IMR-90 (cell line): ENCODE measurements at places on chromosomes 5 and 9.

GRCh38 chr5:74169701-74170100, 470.8 kb downstream of the ENC1 start:
- DNase-seq, result no peak

GRCh38 chr5:156753846-156754245, 96.2 kb upstream of the PPP1R2B start:
- no peak for DNase-seq

GRCh38 chr5:134005417-134006061, 764 bp upstream of the VDAC1 start:
- DNase-seq, result no peak

DNA sequence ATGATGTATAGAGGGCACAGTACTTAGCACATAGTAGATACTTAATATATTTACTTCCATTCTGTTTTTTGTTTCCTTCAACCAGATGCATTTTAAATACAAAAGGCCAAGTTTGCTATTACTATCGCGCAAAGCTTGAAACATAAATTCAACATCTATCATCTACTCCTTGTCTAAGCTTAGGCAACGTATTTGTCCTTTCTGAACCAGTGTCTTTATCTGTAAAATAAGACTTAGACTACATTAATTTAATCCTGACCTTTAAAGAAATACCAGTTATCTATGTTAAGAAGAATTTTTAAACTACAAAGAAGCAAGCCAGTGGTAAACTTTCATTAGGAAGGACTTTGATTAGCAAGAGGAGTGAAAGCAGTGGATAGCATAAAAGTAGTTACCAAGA, 173.0 kb downstream of the WDR70 start:
- DNase-seq, result no peak

GRCh38 chr5:146466521-146467349, 19.6 kb downstream of the TCERG1 start:
- DNase-seq, result peak; percentile 37

DNA sequence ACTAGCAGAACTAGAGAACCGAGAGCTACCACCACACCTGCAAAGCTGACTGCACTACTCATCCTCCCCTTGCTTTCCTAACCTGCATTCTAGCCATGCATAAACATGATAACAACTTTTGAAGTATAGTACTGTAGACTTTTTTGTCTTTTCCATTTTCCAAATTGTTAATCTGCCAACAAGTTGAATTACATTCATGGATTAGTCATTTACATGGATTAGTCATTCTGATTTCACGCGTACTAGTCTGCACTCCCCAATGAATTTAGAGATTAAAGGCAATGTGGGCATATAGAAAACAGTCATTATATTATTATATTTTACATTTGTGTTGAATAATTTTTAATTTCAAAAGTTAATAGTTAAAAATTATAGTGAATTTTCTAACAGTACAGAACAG, 81.4 kb downstream of the EDIL3 start:
- peak; percentile 62 for DNase-seq
